ENCODE measurements at places on chromosomes 12 and 14. TPM values are rescaled to one million over a fixed set of nuclear protein-coding genes. Genes with fewer than 3 reads are reported as not detected.
A peak's percentile ranks its signal among the peaks of the same experiment; 100 is the strongest.

GRCh38 chr14:67420102-67420739 is 8.3 kb upstream of the PLEK2 start:
- H3K4me1 ChIP-seq, result no peaks in the 10 kb centered on the region

PAX9 gene
- not detected for total RNA-seq

KRT5 gene
- total RNA-seq, result not detected

ERC1 gene
- 31.5 TPM for total RNA-seq

RIMBP2 gene
- not detected for total RNA-seq

GRCh38 chr12:13383379-13383778 is 186.9 kb downstream of the EMP1 start:
- H3K27me3 ChIP-seq, result no peaks in the 10 kb centered on the region
- H3K4me1 ChIP-seq, result no peaks in the 10 kb centered on the region
- H3K36me3 ChIP-seq, result no peaks in the 10 kb centered on the region

GRCh38 chr12:78559886-78560285 is 304.7 kb upstream of the SYT1 start:
- H3K4me1 ChIP-seq, result no peaks in the 10 kb centered on the region
- no peaks in the 10 kb centered on the region for H3K27me3 ChIP-seq
- DNase-seq, result no peak
- no peaks in the 10 kb centered on the region for H3K36me3 ChIP-seq

DNA sequence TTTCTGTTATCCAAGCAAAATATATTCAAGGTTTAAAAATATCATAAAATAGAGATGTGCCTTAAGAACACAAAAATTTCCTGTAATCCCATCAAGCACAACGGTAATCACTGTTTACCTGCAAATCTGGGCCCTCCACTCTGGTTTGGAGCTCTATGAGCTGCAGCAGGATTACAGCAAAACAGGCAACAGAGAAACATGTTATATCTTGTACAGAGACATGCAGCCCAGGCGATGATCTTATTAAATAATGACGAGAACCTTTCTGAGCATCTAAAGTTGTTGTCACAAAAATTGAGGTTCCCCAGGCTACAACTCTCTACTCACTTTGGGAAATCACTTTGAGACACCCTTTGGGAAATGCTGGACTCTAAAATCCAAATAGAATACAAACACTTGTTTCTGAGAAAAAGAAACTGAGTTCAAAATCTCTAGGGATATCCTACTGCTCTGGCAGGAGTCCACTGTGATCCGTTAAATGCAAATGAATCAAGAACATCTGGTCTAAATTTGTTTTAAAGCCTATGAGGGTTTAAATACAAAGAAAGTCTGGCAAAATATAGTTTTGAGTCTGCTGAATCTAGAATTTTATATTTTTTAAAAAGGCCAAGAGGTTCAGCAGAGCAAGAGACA is 36.3 kb downstream of the STON2 start:
- DNase-seq, result no peak
- no peaks in the 10 kb centered on the region for H3K27me3 ChIP-seq
- H3K36me3 ChIP-seq, result no peaks in the 10 kb centered on the region
- no peak overlapping the region for H3K4me3 ChIP-seq
- H3K27ac ChIP-seq, result no peak overlapping the region

- H3K4me3 ChIP-seq, result no peak overlapping the region
- H3K36me3 ChIP-seq, result no peaks in the 10 kb centered on the region
- H3K27ac ChIP-seq, result no peak overlapping the region
- no peak for DNase-seq
- no peaks in the 10 kb centered on the region for H3K27me3 ChIP-seq
- no peaks in the 10 kb centered on the region for H3K4me1 ChIP-seq
These were observed 37.8 kb upstream of the PLBD1 start for GRCh38 chr12:14605401-14605989.

TNFAIP2 gene
- 4.6 TPM for total RNA-seq

- H3K4me1 ChIP-seq, result peaks cover 10% of the 10 kb centered on the region
- H3K27ac ChIP-seq, result no peak overlapping the region
- 0 out of 2 replicates have a peak, but pooled peaks cover 8% of the 10 kb centered on the region for H3K27me3 ChIP-seq
These were observed 10.5 kb upstream of the HHIPL1 start for GRCh38 chr14:99634443-99634842.

- H3K4me1 ChIP-seq, result no peaks in the 10 kb centered on the region
- no peaks in the 10 kb centered on the region for H3K36me3 ChIP-seq
- no peak overlapping the region for H3K27ac ChIP-seq
- H3K27me3 ChIP-seq, result no peaks in the 10 kb centered on the region
These were observed 14.3 kb upstream of the PAPLN start for GRCh38 chr14:73223049-73223448.

HOXC10 gene
- 0.51 TPM for total RNA-seq

GRCh38 chr12:84542289-84542688 is 370.3 kb downstream of the SLC6A15 start:
- no peaks in the 10 kb centered on the region for H3K27me3 ChIP-seq
- no peaks in the 10 kb centered on the region for H3K36me3 ChIP-seq
- no peak for DNase-seq
- H3K27ac ChIP-seq, result no peak overlapping the region
- no peaks in the 10 kb centered on the region for H3K4me1 ChIP-seq

DNA sequence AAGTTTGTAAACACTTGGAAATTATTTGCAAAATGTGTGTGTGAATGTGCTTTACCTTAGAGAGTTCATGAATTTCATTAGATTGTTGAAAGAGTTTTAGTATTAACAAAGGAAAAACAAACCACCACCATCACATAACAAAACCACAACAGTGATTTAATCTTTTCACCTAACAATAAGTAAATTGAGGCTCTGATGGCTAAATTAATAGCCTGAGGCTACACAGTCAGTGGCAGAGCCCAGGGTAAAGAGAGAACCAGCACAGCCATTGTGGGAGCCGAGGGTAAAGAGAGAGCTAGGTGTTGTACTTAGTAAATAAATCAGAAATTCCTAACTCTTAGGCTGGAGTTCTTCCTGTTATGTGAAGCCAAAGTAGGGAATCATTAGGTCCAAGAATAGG is 51.2 kb upstream of the CAPRIN2 start:
- no peaks in the 10 kb centered on the region for H3K36me3 ChIP-seq
- H3K27ac ChIP-seq, result no peak overlapping the region
- no peaks in the 10 kb centered on the region for H3K27me3 ChIP-seq

DNA sequence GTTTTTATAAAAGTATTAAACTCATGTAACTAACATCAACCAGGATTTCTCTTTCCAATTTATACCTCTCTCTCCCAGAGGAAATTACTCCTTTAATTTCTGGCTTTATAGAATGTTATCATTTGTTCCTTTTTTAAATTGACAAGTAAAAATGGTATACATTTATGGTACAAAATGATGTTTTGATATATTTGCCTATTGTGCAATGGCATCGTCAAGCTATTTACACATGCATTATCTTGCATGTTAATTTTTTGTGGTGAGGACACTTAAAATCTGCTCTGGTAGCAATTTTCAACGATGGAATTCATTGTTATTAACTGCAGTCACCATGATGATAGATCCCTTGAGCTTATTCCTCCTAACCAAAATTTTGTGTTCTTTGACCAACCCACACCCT is 149.0 kb upstream of the NAV3 start:
- H3K4me1 ChIP-seq, result no peaks in the 10 kb centered on the region
- no peak overlapping the region for H3K27ac ChIP-seq
- no peak overlapping the region for H3K4me3 ChIP-seq
- no peak for DNase-seq

SIX6 gene
- not detected for total RNA-seq

GRCh38 chr14:60217713-60218112 is 31.3 kb upstream of the PPM1A start:
- no peak overlapping the region for H3K27ac ChIP-seq
- H3K4me3 ChIP-seq, result no peak overlapping the region
- no peak for DNase-seq
- H3K27me3 ChIP-seq, result no peaks in the 10 kb centered on the region
- no peaks in the 10 kb centered on the region for H3K36me3 ChIP-seq

GRCh38 chr14:51939226-51939625 is 50.1 kb upstream of the RTRAF start:
- no peaks in the 10 kb centered on the region for H3K27me3 ChIP-seq
- H3K4me1 ChIP-seq, result no peaks in the 10 kb centered on the region

DNA sequence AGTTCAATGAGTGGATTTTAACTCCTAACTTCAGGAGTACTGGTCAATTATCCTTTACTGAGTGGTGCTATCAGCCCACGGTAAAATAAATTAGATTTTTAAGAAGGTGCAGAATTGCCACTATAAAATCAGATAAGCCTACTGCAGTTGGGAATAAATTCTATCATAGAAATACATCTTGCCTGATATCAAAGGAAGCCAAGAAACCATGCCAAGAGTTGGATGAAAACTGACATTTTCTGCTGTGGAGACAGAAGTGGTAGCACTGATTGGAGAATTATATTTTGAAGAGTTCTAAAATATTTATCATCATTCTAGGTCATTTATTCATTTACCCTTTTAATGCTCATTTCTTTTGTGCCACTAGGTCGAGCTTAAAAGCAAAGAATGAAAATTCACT is 465.1 kb downstream of the APAF1 start:
- no peaks in the 10 kb centered on the region for H3K27me3 ChIP-seq
- no peaks in the 10 kb centered on the region for H3K4me1 ChIP-seq
- no peak overlapping the region for H3K27ac ChIP-seq
- no peak overlapping the region for H3K4me3 ChIP-seq
- no peaks in the 10 kb centered on the region for H3K36me3 ChIP-seq
- DNase-seq, result no peak

GRCh38 chr14:22386924-22387775 is 201.9 kb downstream of the DAD1 start:
- peaks cover 14% of the 10 kb centered on the region for H3K4me1 ChIP-seq
- no peaks in the 10 kb centered on the region for H3K36me3 ChIP-seq
- DNase-seq, result peak; percentile 94
- H3K4me3 ChIP-seq, result peak overlapping the region; percentile 35
- no peaks in the 10 kb centered on the region for H3K27me3 ChIP-seq

DNA sequence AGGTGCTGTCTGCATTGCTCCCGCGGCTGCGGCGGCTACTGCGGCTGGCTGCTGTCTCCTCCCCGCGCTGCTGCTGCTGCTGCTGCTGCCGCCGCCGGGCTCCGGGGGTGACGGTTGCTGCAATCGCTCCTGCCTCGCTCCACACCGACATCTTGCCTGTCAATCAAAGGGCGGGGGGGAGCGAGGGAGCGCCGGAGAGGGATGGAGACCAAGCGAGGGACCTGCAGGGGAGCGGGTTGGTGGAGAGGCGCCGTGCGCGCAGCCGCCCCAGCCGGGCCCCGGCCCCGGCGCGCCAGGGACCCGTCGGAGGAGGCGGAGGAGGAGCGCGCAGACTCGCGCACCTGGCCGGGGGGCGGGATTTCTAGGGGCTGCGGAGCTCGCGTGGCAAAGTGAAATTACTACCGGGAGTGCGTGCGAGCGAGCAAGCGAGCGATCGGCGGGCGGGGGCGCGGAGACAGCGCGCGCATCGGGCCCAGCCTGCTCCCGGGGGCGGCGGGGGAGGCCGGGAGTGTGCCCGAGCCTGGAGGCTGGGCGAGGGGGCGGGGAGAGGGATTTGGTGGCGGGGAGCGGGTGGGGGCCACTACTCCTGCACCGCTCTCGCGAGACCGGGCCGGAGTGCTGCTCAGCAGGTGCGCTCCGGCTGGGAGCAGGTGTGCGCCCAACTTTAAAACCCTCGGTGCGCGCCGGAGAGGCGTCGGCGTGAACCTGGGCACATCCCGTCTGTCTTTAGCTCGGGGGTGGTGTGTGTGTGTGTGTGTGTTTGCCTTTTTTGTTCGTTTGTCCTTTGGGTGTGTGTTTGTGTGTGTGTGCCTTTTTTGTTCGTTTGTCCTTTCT is at the start of gene KSR2:
KSR2 (minus strand) TSS at position 165 of the 834 bp plus-strand sequence. CDS start 735 bp downstream, outside the sequence.
- no peak within 1 kb of the TSS for H3K27ac ChIP-seq
- no peaks in the 10 kb centered on the region for H3K4me1 ChIP-seq
- no peak for DNase-seq
- H3K27me3 ChIP-seq, result no peaks in the 10 kb centered on the region
- no peaks in the 10 kb centered on the region for H3K36me3 ChIP-seq
- H3K4me3 ChIP-seq, result no peak within 1 kb of the TSS

KITLG gene
- 14.5 TPM for total RNA-seq

DNA sequence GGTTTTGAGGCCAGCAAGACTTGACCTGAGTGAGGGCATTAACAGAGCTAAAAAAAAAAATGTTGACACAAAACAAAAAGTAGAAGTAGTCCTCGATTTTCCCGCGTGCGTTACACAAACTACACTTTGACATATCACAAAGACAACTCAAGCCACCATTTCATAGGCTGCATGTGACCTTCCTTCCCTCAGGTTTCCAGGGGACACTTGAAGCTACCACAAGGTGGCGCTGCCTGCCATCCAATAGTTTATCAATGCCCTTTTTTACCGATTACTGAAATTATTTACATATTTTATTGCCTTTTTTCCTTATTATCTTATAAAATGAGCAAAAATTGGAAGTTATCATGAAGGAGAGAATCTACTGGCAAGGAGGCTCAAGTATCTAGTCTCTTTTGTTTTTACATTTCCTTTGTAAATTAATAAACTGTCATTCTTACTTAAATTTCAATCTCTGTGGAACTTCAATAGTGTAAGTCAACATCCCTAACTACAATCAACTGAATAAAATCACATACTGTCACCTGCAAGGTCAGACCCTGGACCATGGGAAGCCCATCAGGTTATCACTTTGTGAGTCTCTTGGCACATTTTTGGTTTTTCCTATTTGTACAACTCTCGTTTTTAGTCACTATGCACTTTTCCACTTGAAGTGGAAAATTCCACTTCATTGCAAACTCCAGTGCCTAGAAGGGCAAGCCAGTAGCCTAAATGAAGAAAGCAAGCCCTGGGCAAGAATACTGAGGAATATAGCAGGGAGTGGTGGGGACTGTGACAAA is 84.6 kb upstream of the CPSF6 start:
- H3K27ac ChIP-seq, result no peak overlapping the region
- DNase-seq, result peak; percentile 78
- 0 out of 2 replicates have a peak, but pooled peaks cover 3% of the 10 kb centered on the region for H3K27me3 ChIP-seq
- H3K36me3 ChIP-seq, result no peaks in the 10 kb centered on the region
- H3K4me1 ChIP-seq, result no peaks in the 10 kb centered on the region
- no peak overlapping the region for H3K4me3 ChIP-seq

GAS2L3 gene
- total RNA-seq, result 54.6 TPM

SLC24A4 gene
- 0.02 TPM for total RNA-seq

GRCh38 chr12:607541-608001 is 55.7 kb downstream of the NINJ2 start:
- no peaks in the 10 kb centered on the region for H3K36me3 ChIP-seq
- H3K27me3 ChIP-seq, result peaks cover 3% of the 10 kb centered on the region
- no peak for DNase-seq

DNA sequence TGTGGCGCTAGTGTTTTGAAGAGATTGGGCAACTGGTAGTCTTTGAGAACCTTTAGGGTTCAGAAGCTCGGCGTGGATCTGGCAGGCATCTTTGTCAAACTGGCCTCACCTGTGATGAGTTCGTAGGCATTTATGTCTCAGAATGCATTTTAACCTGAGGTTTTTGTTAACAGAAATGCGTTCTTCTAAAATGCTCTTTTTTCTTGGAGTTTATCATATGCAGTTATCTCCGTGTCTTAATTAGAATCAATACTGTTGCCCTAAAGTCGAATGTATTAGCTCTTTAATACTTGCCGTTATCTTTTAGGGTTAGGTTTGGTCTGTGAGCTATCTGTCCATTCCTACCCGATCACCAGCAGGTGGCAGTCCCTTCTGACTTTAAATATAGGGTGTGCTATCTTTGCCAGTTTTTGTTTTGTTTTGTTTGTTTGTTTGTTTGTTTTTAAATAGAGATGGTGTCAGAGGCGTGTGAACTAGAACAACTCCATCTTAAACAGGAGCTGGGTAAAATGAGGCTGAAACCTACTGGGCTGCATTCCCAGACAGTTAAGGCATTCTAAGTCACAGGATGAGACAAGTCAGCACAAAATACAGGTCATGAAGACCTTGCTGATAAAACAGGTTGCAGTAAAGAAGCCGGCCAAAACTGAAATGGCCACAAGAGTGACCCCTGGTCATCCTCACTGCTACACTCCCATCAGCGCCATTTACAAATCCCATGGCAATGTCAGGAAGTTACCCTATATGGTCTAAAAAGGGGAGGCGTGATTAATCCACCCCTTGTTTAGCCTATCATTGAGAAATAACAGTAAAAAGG is 1.4 kb downstream of the ATF1 start:
- H3K27ac ChIP-seq, result peak overlapping the region; percentile 90
- peak overlapping the region; percentile 99 for H3K4me3 ChIP-seq
- peaks cover 3% of the 10 kb centered on the region for H3K4me1 ChIP-seq
- no peaks in the 10 kb centered on the region for H3K27me3 ChIP-seq
- H3K36me3 ChIP-seq, result peaks cover 7% of the 10 kb centered on the region
